AG04450 (cell line): ENCODE measurements at places on chromosomes 16 and 17.
A peak's percentile ranks its signal among the peaks of the same experiment; 100 is the strongest.

DNA sequence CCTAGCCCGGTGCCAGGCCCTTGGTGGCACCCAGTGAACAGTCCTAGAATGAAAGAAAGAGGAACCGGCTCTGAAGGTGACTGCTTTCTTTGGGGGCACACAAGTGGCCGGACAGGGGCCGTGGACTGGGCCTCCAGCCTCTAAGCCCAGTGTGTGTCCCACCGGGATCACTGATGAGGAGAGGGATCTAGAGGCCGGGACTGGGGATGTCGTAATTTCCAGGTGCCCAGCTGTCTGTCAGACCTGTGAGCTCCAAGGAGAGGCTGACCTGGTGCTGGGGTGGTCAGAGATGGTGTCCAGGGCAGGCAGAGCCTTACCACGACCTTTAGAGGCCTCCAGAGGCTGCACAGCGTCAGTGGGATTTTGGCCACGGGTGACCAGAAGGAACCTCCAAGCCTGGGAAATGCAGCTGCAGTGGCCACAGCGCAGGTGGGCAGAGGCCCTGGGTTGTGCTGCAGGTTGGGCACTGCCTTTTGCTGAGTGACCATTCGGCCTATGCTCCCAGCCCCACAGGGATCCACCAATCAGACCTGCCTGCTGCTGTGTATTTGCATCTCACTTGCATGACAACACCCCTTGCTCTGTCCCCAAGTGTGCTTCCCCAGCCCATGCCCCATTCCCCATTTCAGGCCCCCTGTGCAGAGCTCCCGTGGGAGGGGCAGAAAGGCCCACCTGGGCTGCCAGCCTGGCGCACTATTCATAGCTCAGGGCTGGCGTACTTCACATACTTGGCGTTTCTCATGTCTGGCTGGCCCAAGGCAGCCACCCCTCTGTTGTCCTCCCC lies 12.5 kb downstream of the ARHGAP23 start:
- DNase-seq, result no peak

GRCh38 chr16:28188085-28188916 lies 23.5 kb downstream of the XPO6 start:
- DNase-seq, result no peak

DNA sequence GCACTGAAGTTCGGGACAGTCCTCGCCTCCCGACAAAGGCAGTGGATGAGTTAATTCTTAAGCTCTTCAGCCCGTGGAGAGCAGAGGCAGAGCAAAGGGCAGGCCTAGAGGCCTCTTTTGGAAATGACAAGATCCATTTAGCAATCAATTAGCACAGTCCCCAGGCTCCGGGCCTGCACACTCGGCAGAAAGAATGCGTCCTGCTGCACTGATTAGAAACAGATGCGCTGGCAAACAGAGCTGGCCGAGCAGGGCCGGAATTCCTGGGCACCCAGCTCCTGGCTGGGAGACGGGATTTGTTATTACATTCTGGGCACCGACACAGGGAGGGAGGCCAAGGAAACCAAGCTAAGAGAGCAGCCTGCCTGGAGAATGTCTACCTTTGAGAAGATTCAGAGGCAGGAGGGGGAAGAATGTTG lies 162.9 kb downstream of the COPRS start:
- peak; percentile 84 for DNase-seq

DNA sequence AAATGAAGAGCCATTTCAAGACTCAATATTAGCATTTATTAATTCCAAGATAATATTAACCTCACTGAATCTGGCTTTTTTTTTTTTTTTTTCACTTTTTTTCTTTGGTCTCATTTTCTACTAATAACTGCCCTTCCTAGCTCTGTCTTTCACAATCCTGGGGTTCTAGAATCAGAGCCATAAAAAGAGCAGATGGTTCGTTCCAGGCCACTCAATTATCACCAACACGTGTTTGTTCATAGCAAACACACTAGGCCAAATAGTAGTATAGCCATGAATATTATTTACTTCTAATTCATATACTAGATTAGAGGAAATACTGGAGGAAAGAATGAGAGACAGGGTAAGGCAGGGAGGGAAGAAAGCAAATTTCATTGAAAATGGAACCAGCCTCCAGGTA lies 39.8 kb downstream of the TEX2 start:
- DNase-seq, result no peak

DNA sequence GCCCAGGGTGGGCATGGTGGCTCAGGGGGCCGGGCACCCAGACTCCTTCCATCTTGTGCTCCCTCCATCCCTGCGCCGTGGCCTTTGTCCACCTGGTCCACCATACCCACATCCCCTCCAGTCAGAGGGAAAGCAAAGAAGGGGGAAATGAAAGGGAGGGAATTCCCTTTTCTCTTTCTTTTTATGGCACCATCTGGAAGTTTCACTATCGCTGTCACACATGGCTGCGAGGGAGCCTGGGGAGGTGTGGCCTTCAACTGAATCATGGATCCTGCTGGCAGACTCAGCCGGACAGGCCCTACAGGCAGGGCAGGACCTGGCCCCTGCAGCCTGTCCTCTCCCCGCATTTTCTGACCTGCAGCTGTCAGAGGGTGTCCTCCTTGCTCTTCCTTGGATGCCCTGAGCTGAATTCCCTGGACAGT lies 6.2 kb downstream of the SLC12A3 start:
- no peak for DNase-seq

DNA sequence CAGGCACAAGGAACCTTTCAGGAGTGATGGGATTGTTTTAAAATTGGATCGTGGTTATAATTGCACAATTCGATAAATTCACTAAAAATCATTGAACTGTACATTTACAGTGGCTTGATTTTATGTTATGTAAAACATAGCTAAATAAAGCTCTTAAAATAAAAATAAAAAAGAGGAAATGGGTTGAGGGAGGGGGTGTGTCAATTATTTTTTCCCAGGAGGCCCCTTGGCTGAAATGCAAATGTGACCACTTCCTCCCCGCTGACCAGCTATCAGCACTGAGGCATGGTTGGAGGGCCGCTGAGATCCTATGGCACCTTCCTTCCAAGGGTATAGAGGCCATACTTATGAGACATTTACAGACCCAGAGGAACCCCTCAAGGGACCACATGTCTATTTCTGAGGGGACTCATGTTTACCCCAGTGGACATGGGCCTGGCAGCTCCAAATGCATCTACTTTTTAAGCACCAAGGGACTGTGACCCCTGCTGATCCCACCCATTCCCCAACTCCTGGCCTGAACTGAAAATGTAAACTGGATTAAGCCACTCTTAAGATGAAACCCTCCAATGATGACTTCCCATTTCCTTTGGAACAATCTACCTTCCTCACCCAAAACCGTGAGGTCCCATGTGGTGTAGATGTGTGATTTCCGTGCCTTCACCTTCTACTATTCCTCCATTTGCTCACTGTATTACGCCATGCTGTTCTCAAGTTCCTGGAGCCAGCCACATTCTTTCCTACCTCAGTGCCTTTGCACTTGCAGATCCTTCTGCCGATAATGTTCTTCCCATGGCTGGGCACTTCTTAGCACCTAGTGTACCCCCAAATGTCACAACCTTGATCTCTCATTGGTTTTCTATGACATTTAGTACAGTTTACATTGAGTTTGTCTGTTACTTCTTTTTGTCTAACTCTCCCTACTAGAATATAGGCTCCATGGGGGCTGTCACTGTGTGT lies 2.8 kb upstream of the IL21R start:
- DNase-seq, result no peak

GRCh38 chr17:75808905-75809621 lies 24.5 kb downstream of the UNK start:
- DNase-seq, result no peak

DNA sequence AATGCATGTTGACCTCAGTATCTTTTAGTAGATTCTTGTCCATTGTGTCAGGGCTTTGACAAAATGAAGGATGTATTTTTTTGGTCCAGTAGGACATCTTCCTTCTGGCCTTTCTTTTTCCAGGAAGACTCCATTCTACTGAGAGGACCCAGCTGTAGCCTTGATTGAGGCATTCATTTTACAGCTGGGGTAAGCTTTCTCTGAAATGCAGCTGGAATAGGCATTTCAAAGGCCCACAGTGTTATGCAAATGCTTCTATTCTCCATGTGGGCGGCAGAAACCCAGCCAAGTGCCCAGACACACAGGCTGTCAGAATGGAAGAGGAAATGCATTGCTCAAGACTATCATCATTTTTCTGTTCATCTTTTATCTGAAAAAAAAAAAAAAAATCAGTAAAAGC lies 629.0 kb upstream of the CDH8 start:
- DNase-seq, result no peak

- no peak for DNase-seq
These were observed 183.8 kb upstream of the AXIN2 start for GRCh38 chr17:65745241-65745640.

DNA sequence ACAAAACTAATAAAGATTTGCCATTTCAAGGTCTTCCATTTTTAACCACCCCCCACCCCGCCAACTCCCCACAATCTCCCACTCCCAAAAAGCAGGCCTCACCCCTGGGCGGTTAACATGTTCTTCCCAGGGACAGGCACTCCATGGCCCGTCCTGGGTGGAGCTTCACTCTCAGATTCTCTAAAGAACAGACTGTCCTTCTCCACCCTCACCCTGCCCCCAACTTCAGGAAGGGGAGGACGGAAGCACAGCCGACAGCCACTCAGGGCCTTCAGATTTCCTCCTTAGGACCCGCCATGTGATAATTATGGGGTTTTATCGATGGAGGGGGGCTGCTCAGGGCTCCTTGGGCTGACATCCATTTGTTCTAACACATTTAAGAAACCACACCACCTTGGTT lies 61.9 kb downstream of the ZFHX3 start:
- no peak for DNase-seq

- no peak for DNase-seq
These were observed 4.6 kb upstream of the PYDC1 start for GRCh38 chr16:31221357-31222160.

GRCh38 chr16:82636485-82636884 lies 9.7 kb downstream of the CDH13 start:
- no peak for DNase-seq

DNA sequence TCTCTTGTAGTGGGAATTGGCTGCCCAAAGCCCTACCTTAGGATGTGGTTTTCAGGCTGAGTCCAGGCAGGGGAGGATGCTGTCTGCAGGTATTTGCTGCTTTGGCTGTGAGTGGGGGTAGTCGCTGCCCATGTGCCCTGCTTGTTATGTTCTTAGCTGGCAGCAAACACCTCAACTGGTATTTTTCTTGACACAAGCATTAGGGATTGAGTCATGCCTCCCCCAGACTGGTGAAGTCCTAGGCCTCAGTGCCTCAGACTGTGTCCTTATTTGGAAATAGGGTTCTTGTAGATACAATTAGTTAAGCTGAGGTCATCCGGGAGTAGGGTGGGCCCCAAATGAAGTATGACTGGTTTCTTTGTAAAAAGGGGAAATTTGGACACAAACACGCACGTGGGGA lies 808.3 kb upstream of the EEF2KMT start:
- no peak for DNase-seq

DNA sequence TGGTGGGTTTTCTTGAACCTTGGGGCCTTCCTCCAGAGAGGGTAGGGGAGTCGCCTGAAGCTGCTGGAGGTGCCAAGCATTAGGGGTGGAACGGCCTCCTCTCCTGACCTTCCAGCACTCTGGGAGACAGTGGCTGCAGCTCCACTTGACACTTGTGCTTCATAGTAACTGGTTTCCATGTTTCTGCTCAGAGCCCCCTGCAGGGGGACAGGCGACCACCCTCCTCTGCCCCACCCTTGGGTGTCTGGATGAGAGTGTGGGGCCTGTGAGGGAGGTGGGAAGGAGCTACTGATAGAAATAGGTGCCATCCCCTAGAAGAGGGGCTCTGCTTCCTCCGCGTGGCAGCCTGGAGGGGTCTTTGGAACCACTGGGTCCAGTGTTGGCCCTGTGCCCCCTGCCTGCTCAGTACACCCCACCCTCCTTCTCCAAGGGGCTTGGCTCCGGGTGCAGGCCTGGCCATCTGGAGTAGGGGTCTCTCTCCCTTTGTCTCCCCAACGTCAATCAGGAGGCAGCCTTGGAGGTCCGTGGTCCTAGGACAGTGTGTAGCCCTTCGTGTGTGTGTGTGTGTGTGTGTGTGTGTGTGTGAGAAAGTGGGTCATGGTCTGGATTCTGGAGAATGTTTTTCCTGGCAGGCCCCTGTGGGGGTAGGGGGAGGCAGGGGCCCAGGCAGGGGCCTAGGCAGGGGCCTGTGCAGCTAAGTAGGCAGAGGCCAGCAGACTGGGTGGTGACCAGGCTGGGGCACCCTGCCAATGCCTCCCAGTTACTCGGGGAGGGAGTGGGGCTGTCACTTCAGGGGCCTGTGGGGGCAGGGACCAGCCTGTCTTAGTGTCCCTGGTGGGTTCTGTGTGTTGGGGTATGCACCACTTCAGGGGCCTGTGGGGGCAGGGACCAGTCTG lies 4.9 kb downstream of the LASP1 start:
- DNase-seq, result no peak

DNA sequence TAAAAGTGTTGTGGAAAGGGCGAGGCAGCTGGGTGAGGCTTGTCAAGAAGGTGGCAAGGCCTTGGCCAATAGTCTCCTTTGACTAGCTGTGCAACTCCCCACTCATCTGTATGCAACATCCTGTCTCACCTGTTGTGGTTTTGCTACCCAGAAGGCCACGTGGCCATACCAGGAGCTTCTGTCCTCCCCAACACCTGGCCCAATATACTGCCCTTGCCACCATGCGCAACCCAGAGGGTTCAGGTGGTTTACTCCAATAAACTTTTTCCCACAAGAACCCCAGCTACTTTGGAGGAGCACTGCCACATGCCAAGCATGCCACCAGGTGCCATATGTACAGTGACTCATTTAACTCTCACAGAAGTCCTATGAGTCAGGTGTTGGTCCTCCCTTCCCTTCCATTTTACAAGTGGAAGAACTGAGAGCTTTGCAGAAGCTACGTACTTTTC lies 10.2 kb downstream of the MYO19 start:
- no peak for DNase-seq

DNA sequence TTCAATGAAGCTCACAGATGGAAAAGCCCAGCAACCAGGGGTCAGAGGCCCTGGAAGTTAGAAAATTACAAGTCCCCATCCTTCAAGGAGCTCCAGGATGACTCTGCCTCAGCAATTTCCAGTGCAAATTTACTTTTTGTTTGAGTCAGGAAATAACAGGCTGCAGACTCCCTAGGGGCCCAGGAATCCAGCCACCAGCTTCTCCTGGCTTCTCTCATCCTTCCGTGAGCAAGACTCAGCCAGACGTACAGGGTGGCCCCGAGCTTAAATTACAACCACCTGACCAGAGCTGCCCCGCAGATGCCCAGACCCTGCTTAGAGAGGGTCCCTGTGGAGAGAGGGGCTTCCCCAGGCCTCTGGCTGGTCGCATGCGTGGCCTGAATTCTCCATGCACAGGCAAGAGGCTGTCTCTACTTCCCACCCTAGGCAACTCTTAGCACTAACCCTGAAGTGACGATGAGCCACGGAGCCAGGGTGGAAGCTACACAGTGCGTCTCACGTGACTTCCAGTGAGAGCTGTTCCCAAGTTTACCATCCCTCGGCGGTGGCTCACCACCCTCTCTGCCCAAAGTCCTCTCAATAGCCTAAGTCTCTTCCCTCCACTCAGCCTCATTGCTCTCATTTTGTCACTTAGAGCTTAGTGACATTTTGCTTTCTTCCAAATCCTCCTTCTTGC lies 27.1 kb downstream of the GPR142 start:
- no peak for DNase-seq

DNA sequence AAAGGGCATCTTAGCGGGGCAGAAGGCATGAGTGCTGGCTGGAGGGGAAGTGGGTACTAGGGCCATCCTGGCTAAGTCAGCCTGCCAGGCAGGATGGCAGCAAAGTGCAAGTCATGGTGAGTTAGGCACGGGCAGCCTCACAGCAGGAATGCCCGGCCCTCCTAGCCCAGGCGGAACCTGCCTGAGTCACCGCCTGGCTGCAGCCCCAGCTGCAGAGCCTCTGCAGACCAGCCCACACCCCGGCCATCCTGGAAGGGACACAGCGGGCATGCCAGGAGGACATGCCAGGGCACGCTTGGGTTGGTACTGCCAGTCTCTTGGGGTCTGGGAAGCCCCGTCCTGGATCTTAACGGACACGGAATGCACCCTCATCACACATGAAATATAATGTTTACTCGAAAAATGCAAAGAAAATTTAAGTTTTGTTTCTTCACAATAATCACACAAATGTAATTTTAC lies 5.0 kb upstream of the ALDH3A1 start:
- DNase-seq, result no peak
